ENCODE measurements at places on chromosomes 11 and 22. TPM values are rescaled to one million over a fixed set of nuclear protein-coding genes. Genes with fewer than 3 reads are reported as not detected.

The SYT7 gene
- polyA plus RNA-seq: 11.1 TPM

The CYP2D6 gene
- 1.1 TPM for polyA plus RNA-seq

The RAG2 gene
- not detected for polyA plus RNA-seq

The ELFN2 gene
- polyA plus RNA-seq: 0.11 TPM

The VSIG10L2 gene
- 0.45 TPM for polyA plus RNA-seq

The CATSPERZ gene
- polyA plus RNA-seq: 0.15 TPM

The C11orf97 gene
- polyA plus RNA-seq: not detected

Data from adipose tissue (tissue), 3 donors.